AG09309 (cell line): ENCODE measurements at places on chromosomes 4 and X.

GRCh38 chr4:26796081-26796480 lies 64.6 kb upstream of the STIM2 start:
- DNase-seq, result no peak

DNA sequence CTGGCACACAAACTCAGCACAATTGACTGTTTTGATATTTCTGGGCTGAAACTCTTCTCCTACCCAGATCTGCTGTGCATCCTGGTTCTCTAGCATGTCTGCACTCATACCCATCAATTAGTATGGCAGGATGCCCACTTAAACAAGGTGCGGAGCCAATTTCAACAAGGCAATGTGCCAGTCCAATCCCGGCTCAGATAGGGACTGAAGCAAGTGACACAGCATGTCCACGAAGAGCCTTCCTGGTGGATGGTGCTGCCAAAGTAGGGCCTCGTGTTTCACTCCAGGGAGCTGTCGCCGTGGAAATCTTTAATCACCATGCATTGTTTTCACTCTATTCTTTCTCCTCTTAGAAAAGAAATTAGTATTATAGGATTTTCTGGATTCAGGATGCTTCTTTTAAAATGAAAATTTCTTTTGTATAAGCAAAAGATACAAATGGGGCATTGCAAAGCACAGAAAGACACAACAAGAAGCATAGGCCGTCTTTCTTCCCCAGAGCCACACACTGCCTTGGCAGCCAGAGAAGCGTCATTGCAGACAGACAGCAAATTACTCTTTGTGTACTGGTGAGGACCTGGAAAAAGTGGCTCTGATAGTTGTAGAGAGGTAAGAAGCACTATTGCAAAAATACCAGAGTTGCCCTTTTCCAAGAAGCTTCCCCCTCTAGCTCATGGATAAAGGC lies 40.6 kb upstream of the LSM6 start:
- no peak for DNase-seq

GRCh38 chr4:10741961-10742699 lies 57.6 kb upstream of the CLNK start:
- DNase-seq, result no peak

- no peak for DNase-seq
These were observed 22.0 kb downstream of the OR13H1 start for GRCh38 chrX:131565909-131566308.

DNA sequence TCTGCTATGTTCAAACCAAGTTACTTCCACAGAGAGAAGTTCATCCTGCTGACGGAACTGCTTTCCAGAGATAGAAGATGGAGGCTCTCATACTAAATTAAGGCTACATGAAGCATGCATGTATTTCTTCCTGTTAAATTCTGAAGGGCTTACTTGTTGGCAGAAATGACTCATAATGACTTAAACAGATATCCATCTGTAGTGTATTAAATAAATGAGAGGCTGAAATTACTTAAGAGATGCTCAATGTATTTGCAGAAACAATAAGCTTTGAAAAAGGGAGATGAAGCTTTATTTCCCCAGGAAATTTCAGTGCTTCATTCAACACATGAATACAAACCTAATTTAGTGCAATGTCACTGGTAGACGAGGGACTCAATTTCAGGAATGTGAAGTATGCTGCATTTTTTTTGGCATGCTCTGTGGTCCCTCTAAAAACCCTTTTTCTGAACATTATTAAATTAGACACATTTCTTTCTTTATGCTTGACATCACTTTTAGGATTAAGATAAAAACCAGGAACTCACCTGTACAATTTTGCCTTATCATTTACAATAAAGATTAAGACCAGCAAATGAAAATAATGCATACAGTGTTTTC lies 759.1 kb upstream of the POU3F4 start:
- no peak for DNase-seq

- DNase-seq, result no peak
These were observed 53.6 kb upstream of the SETD7 start for GRCh38 chr4:139609647-139610046.

- peak; percentile 18 for DNase-seq
These were observed 656.9 kb upstream of the CPEB2 start for GRCh38 chr4:14345356-14345775.

DNA sequence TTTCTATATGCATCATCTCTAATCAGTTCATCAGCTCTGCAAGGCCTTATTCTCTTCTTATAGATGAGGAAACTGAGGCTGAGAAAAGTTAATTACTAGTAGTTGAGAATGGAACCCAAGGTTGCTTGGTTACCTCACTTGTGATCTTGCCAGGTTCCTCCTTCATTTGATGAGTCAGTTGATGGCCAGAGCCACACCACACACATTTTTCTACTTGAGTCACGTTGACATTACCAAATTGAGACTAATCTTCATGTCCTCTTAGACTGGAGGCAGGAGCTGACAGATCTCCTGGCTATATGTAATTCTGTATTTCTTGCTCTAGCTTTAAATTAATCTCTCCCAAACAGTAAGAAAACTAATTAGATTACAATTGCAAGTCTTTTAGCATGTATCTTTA lies 428.4 kb downstream of the AFF2 start:
- DNase-seq, result no peak

DNA sequence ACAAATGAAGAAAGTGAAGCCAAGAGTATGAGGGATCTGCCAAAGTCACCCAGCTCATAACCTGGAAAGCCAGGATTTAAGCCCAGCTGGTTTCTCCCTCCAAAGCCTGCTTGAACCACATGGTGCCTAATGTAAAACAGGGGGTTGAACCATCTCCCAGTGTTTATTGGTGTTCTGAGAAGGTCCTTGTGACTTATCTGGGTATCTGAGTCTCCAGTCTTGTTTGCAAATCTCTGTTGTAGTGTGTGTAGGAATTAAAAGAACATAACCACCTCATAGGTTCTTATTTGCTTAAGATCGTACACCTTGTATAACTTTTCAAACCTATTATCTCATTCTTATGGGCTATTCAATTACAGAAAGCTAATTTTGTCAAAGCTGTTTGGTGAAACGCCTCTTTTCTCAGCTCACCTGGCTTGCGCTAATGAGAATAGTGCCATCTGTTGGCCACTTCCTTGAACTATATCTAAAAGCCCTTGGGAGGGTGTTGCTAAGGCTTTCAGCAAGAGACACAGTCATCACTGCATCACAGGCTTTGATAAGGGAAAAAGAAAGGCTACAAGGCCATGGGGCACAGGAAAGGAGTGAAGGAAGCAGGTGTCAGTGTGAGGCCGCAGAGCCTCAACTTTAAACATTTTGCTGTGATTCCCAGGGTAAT lies 34.0 kb downstream of the ETDB start:
- peak; percentile 20 for DNase-seq

DNA sequence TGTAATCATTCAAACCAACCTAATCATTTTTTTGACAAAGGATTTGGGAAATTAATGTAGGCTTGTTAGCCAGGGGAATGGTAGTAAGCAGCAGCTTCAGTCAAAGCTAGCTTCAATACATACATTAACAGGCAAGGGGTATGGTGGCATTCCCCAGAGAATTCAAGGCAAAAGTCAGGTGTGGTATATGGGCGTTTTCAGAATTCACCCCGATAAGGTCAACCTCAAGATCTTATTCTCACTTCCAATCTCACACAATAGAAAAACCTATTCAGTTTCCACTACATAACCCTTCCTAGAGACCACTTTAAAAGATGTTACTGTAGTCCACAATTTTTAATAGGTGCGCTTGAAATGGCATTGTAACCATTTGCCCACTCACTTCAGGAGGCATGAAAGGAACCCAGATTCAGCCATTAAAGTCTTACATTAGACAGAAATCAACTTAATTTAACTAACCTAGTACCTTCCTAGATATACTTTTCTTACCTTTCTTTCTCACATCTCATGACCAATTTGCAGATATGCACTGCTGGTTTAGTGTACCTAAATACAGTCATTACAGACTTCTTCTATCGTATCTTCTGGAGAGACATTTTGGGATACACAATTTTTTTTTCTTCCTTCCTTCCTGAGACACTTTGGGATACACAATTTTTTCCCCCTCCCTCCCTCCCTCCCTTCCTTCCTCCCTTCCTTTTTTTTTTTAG lies 34.9 kb downstream of the MAML3 start:
- DNase-seq, result no peak

DNA sequence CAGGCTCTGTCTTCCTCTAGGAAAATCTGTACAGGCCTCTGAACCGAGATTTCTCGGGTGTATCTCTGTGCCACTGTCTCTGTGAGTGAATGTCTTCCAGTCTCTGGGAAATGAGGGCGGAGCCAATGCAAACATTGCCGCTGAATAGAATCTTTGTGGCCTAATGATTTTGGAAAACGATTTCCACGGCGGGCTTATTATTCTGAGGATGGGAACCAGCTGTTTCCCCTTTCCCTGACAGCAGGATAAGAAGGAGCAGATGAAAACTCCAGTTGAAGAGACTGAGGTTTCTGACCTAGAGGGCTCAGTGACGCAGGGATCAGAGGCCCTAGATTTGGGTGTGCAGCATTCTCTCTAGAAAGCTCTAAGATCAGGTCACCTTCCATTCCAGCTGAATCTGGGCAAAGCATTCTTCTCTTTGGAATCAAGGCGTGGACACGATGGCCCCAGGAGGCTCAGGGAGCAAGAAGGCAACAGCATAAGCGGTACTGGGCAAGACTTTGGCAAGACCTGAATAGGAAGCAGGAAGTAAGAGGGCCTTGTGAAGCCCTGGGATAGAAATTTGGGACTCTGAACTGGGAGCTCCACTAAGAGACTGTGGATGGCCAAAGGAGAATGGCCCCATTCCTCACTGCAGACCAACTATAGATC lies 47.3 kb downstream of the PJA1 start:
- no peak for DNase-seq

- DNase-seq, result no peak
These were observed 59.3 kb downstream of the MAML3 start for GRCh38 chr4:140094438-140095420.

DNA sequence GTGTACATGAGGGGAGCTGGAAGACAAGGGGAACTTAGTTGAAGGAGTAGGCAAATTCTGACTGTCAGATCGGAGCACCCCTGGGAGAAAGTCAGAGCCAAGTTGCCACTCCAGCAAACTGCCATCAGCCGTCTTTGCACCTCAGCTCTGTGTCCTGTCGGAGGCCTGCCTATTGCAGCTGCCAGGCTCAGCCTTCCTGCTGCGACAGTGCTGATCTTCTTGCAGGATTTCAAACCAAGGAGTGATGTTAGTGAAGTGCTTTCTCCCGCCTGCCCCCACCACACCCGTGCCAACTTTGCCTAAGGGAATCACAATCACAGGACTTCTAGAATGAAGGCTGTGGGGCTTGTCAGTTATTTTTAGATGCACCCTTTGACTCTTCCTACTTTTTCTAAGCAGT lies 185.3 kb downstream of the KIT start:
- DNase-seq, result no peak

GRCh38 chr4:20984576-20984836 lies 284.2 kb downstream of the PACRGL start:
- no peak for DNase-seq

- DNase-seq, result no peak
These were observed 1142.3 kb downstream of the NLGN4X start for GRCh38 chrX:5086388-5086787.

- DNase-seq, result no peak
These were observed 23.1 kb downstream of the COL4A6 start for GRCh38 chrX:108415146-108415545.

- peak; percentile 29 for DNase-seq
These were observed 147.7 kb downstream of the RBM46 start for GRCh38 chr4:154928640-154929257.

GRCh38 chr4:88841635-88842034 lies 144.0 kb upstream of the NAP1L5 start:
- DNase-seq, result peak; percentile 25

DNA sequence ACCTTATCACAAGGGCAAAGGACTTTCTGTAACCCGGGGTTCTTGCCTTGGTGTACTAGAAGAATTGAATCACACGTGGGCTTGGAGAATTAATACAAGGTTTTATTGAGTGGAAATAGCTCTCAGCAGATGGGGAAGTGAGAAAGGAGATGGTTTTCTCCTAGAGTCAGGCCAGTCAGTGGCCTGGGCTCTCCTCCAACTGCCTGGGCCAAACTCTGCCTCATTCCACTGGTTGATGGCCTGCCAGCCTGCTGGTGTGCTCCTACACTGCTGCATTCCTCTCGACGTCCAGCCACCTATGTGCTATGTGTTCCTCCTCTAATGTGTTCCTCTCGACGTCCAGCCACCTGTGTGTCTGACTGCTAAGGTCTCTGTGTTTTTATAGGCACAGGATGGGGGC lies 35.3 kb upstream of the SPIN2A start:
- no peak for DNase-seq

- no peak for DNase-seq
These were observed 44.3 kb downstream of the GPRIN3 start for GRCh38 chr4:89263265-89263664.

- DNase-seq, result no peak
These were observed 176.8 kb upstream of the TRPC5 start for GRCh38 chrX:112259375-112259774.

DNA sequence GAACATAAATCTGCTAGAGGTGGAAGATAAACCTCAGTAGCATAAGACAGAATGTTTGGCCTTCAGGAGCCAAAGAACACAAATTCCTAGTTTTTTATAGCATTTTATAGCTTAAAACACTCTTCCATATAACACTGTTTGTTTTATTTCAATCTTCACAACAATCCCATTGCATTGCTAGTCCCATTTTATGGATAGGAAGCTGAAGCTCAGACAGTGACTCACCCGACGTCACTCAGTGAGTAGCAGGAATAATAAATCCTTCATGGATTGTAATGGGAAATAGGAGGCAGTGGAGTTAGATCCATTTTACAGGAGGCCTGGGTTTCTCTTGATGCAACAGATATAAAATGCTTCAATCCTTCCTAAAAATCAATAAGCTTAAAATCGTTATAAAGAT lies 217.5 kb downstream of the RAB28 start:
- no peak for DNase-seq

- no peak for DNase-seq
These were observed 110.6 kb upstream of the FSTL5 start for GRCh38 chr4:162274354-162274753.

DNA sequence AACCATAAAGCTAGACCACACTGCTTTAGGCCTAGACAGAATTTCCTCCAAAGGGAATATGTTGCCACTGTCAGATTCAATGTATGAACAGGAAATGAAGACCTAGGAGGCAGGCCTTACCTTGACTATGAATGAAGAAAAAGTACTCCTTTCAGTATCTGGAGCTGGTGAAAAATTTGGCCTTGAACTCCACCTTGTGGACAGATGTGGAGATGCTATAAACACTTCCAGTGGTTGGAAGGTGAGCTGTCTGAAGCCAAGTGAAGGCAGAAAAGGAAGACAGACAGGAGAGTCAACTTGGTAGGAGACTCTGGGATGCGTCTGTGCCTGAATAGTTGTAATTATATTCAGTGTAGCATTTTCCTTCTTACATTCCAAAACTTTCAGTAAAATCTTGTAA lies 17.2 kb downstream of the SPIN3 start:
- DNase-seq, result no peak

- DNase-seq, result no peak
These were observed 28.8 kb downstream of the ELF4 start for GRCh38 chrX:130081421-130082045.
